Muscle of leg (tissue), 16 donors: ENCODE measurements at places on chromosomes 2 and 18. TPM values are rescaled to one million over a fixed set of nuclear protein-coding genes. Genes with fewer than 3 reads are reported as not detected.
A peak's percentile ranks its signal among the peaks of the same experiment; 100 is the strongest.

GRCh38 chr18:47898696-47899095 is 31.8 kb downstream of the SMAD2 start:
- DNase-seq: peak; percentile 11

VSNL1 gene
- total RNA-seq: 2.3 TPM

DNA sequence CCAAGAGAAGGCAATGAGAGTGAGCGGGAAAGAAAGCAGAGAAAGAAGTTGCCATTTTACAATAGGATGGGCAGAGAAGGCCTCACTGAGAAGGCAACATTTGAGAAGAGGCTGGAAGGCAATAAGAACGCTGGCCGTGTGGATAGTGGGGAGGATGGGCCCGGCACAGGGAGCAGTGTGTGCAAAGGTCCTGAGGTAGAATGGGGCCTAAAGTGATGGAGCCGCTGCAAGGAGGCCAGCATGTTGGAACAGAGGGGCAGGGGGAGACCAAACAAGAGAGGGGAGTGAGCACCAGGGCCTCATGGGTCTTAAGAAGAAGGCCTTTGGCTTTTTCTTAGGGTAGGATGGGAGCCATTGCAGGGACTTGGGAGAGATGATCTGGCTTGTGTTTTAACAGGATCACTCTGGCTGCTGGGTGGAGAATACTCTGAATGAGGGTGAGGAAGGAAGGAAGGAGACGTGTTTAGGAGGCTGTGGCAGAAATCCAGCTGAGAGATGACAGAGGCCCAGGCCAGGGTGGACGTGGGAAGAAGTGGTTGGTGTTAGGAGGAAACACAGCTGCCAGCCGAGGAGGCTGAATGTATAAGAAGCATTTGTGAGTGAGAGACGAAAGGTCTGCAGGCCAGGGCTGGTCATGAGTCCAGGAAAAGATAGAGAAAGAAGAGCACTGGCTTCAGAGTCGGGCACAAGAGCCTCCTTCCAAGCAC is 159.8 kb downstream of the KLHL29 start:
- no peak for DNase-seq

- DNase-seq: peak; percentile 78
Observed at GRCh38 chr2:231614559-231615057, 21.9 kb downstream of the TEX44 start.

DNA sequence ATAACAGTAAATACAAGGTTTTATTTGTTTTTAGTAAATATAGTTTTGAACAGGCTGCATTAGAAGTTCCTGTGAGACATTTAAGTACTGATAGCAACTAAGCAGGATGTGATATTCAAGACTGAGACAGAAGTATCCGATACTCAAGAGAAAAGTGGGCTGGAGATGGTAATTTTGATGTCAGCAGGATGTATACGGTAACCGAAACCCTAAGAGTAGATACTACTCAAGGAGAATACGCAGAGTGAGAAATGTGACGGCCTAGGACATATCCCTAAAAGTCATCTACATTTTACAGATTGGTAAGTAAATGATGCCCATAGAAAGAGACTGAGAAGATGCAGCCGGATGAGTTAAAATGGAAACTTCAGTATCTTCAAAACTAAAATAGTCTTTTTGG is 115.4 kb downstream of the GORASP2 start:
- DNase-seq: no peak

PID1 gene
- total RNA-seq: 27.4 TPM

TMEM247 gene
- total RNA-seq: not detected

DNA sequence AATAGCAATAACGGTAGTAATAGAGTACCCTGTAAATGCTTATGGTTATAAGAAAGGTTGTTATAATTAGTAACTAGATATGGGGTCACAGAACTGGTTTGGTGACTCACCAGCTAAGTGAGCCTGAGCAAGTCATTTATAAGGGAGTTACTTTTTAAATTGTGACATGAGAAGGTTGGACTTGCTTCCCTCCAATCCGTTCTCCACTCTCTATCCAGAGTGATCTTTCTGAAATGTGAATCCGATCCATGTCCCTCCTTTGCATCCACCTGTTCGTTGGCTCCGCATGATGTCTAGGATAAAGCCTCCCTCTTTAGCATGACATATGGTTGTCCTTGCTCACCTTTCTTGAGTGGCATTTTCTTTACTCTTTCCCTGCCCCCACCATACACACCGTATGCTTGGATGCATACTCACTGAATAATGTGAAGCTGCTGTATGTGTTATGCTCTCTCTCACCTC is 83.1 kb downstream of the CDC42EP3 start:
- DNase-seq: no peak

GRCh38 chr2:58204195-58204959 is 36.7 kb downstream of the FANCL start:
- no peak for DNase-seq

GAL3ST2 gene
- total RNA-seq: 0.09 TPM

DNA sequence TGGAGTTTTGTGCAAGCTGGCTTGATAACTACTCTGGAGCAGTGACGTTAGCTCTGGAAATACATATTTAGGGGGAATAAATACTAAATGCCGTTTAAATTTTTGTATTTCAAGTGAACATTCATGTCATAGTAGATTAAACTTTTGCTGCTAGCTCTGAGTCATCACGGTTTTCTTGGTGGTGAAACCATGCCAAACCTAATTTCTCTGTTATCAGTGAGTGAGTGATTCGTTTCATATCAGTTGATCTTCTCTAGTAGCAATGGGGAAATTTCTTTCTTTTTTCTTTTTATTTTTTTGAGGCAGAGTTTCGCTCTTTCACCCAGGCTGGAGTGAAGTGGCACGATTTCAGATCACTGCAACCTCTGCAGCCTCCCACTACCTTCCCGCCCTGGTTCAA is 211.1 kb downstream of the PTPRM start:
- DNase-seq: no peak

GRCh38 chr2:211748339-211748738 is 790.3 kb downstream of the ERBB4 start:
- no peak for DNase-seq

GRCh38 chr2:11775384-11775783 is 29.0 kb downstream of the LPIN1 start:
- DNase-seq: no peak

UGT1A1 gene
- total RNA-seq: not detected

DNA sequence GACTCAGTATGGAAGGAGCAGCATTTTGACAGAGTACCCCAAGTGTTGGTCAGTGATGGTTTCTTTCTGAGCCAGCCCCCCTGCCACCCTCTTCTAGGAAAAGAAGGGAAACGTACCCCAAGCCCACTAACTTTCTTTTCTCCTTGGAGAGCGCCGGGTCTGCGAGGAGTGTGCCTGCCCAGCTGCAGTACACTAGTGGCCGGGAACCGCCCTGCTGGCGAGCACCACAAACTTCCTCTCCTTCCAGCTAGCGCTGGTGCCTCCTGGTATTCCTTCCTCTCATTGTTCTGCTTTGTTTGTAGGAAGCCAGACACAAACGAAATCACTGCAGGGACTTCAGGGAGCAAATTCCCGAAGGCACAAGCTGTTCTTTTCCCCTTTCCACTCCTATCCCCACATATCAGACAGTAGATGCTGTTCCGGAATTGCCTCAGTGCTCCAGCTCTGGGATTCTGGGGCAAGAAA is 1.8 kb downstream of the CCDC85A start:
- DNase-seq: peak; percentile 37

MYCN gene
- total RNA-seq: 5.9 TPM

DNA sequence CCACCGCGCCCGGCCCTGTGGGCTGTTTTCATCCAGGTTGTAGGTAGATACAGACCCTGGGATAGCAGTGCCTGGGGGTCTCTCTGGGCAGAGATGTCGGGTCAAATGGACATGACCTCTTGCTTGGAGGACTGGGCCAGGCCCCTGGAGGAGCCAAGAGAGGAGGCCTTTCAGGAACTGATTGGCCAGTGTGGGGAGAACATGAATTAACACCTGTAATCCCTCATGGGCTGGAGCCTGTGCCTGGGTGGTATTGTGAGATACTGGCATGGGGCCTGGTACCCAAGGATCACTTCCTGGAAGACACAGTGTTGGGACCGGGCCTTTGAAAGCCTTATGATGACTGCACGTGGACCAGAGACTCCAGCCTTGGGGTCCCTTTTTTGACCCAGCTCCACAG is 158.7 kb upstream of the SKOR2 start:
- no peak for DNase-seq

POMC gene
- total RNA-seq: 3.5 TPM

MFF gene
- 65.0 TPM for total RNA-seq

TMEM185B gene
- 8.9 TPM for total RNA-seq

DNA sequence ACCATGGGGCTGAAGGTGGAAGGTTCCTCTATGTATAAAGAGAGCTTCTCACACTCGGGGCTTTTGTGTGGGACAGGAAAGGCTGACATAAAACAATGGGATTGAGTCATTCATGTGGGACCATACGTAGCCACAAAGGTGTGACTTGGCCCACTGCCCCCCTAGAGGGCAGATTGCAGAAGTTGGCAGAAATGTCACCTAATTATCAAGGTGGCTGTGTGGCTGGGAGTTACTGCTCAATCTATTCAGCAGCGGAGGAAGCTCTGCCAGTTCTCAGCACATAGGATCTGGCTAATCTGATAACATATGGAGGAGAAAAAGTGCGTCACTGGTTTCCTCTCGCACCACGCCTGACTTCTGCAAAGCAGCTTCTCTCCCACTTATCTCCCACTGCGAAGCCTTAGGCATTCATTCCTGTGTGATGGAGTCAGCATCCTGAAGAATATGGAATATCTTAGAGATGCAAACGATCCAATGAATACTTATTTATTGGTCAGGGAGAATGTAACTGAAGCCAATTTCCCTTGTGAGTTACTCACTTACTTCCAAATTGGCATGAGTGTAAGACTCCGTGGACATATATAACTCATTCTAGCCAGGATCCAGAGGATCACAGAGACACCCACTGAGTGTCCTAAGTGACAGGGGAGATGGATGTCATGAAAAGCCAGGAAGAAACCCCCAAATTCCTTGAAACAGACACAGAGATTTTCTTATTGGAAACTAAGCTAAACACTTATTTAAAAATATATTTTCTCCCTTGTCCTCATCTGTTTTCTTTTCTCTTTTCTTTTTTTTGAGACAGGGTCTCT is 344.8 kb downstream of the TGIF1 start:
- peak; percentile 66 for DNase-seq

CFAP221 gene
- 0.22 TPM for total RNA-seq

MAL gene
- 2.4 TPM for total RNA-seq

GRCh38 chr2:75822336-75822735 is 111.6 kb upstream of the GCFC2 start:
- no peak for DNase-seq

DNA sequence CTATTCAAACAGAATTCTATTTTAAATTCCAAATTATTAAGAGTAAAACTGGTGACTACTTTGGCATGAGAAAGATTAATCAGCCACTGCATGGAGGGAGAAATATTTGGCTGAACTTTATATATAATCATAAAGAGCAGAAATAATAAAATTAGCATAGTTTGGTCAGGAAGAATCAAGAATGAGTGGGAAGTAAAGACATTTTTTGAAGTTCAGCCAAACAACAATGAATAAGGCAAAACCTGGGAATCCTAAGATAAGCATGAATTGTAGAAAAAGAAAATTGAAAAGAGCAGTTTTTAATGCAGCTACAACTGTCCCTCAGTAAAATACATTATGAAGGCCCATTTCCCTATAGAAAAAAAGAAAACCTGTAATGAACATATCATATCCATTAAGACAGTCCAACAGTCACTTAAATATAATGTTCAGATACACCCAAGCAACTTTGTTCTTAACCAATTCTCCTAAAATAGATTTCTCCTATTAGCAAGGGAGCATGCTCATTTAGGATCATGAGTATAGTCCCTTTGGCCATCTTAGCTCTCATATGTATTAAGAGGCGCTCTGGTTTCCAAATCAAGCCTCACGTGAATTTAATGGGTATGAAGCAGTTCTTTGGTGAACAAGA is 6.5 kb downstream of the TMEM17 start:
- DNase-seq: no peak

GRCh38 chr2:199485732-199486335 is 28.1 kb upstream of the SATB2 start:
- peak; percentile 29 for DNase-seq

USP40 gene
- total RNA-seq: 22.5 TPM

GRCh38 chr2:189899101-189899500 is 114.9 kb downstream of the PMS1 start:
- DNase-seq: no peak

- DNase-seq: peak; percentile 36
Observed at GRCh38 chr2:36967236-36967876, 1.0 kb upstream of the STRN start.

COX5B gene
- 325 TPM for total RNA-seq

DNA sequence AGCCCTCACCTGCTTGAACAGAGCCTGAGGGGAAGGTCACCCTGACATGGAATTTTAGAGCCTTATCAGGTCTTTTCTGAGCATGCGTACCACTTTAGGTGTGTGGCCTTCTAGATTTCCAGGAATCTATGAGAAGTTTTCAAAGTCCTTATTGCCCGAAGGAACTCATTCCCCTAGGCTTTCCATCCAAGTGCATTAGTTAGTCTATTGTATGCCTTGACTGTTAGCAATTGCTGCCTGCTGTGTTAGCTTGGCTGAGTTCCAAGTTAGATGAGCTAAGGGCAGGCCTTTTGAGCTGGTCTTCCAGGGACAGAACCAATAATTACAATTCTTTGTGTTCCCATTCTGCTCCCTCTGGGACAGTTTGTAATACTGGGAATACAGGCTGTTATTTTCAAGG is 30.8 kb upstream of the PUM2 start:
- DNase-seq: peak; percentile 88

GRCh38 chr2:46803911-46804670 is 111.5 kb downstream of the MCFD2 start:
- DNase-seq: no peak

DNA sequence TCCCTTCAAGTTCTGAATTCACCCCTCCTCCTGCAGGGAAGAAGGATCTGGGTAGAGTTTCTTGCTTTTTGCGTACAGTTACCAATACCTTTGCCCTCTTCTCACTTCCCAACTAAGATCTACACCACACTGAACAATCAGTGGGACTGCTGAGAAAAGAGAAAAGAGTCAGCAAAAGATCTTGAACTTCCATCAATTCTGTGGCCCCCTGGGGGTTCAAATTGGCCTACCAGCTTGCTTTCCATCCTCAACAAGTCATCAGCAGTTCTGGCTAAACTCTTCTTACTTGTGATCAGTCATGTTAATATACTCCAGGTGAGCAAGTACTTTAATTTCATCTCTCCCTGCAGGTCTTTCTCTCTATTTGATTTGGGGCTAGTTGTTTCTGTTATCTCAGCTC is 739.3 kb upstream of the LRRTM4 start:
- DNase-seq: no peak

DNA sequence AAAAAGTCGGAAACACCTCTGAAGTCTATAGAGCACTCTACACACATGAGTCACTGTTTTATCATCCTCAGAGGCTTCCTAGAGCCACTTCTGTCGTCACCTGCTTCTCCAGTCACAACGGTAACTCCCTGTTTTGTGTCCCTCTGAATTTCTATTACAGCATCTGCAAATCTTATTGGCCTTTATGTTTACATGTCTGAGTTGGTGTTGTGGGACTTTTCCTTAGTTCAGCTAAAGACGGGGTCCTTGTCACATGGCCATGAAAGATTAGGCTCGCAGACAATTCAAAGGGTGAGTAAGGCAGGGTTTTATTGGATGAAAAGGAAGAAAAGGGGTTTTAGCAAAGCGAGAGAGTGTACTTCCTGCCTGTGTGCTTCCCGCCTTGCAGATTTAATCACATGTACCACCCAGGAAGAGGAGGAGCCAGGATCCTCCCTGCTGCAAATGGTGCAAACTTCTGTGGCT is 185.6 kb downstream of the LPIN1 start:
- DNase-seq: no peak

- DNase-seq: no peak
Observed at GRCh38 chr2:207403950-207404349, 125.8 kb upstream of the CREB1 start.

- DNase-seq: peak; percentile 43
Observed at GRCh38 chr18:63994783-63995399, 25.0 kb downstream of the SERPINB8 start.

FABP1 gene
- not detected for total RNA-seq
